ENCODE measurements at places on chromosomes 5 and 9.
A peak's percentile ranks its signal among the peaks of the same experiment; 100 is the strongest.

GRCh38 chr5:177472460-177473442 is 683 bp downstream of the DBN1 start:
- no peak for DNase-seq

GRCh38 chr9:128103589-128103962 is 24.0 kb downstream of the PTGES2 start:
- DNase-seq, result no peak

GRCh38 chr9:8708728-8709127 is 909.1 kb upstream of the DMAC1 start:
- no peak for DNase-seq

GRCh38 chr5:43420241-43420640 is 8.1 kb upstream of the CCL28 start:
- no peak for DNase-seq

GRCh38 chr5:152151940-152152339 is 227.3 kb upstream of the GLRA1 start:
- DNase-seq, result no peak

GRCh38 chr9:136437839-136438547 is 1.7 kb downstream of the INPP5E start:
- no peak for DNase-seq

GRCh38 chr5:180323941-180324600 is 29.1 kb downstream of the GFPT2 start:
- no peak for DNase-seq

DNA sequence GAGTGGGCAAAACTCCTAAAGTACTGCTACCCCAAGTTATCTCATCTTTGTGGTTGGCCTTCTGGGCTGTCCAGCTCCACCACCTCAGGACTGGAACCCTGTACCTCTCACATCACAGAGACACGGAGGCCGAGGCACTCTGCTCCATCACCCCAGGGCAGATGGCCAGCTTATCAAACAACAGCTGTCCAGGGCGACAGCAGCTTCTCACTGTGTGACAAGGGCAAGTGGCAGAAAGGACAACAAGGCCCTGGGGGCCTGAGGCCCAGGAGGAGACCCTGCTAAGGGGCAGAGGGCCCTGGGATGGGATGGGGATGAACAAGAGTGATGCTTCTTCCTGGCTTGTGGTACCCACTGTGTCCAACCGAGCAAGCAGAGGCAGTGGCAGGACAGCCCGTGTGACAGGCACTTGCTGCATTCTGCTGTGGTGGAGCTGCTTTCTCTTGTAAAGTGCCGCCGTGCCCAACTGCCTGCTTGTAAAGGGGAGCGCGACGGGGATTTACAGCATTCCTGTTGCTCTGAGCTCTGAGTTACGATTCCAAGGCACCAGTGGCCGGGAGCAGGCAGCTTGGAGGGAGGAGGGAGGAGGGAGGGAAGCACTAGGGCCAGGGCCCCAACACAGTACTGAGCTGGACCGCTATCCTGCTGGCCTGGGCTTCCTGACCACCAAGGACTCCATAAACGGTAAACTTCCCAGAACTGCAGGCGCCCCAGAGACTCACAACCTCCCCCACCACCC is 71.2 kb downstream of the SHB start:
- no peak for DNase-seq

DNA sequence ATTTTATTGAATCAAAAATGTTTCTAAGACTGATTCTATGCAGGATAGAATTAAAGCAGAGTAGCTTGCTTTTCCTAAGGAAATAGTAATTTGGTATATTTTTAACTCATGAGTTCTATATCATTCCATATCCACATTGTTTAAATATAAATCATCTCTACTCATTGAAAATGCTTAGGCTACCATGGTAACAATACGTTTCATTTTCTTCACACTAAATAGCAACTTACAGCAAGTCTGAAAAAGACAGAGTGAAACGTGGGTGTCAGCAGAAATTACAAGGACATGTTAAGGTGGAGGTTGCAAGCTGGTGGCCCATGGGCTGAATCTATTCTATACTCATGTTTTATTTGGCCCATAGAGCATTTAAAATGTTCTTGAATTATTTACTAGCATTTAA is 487.9 kb downstream of the ARHGEF28 start:
- DNase-seq, result no peak

- no peak for DNase-seq
Measured at GRCh38 chr9:133610845-133611244, 1.7 kb upstream of the FAM163B start.

DNA sequence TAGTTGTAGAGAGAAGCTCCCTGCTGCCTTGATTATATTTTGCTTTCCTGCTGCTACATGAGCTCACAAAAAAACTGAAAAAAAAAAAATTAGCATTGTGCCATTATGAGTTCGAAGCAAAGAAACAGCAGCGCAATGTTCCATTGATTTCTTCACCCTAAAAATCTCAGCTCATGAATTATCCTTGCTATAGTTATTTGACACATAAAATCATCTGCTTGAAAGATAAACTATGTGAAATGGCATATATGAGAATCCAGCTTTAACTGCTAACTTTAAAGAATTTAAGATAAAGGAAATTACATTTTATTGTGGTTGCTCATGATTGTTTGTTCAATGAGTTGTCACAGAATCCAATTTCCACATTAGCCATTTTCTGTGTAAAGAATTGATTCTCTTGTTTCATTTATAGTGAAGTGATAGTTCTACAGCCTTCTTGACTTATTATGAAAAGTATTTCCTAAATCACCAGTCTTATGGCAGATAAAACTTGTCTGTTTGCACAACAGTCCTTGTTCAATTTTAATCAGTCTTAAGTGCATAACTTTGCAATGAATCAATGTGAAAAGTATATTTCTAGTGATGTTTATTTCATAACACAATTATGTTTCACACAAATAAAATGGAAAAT is 1275.0 kb upstream of the CDH9 start:
- no peak for DNase-seq

GRCh38 chr5:14724633-14725032 is 60.1 kb downstream of the OTULIN start:
- DNase-seq, result no peak

- no peak for DNase-seq
Measured at GRCh38 chr5:107563959-107564544, 106.7 kb downstream of the EFNA5 start.

- peak; percentile 68 for DNase-seq
Measured at GRCh38 chr9:72363908-72364678, 915 bp downstream of the ZFAND5 start.

DNA sequence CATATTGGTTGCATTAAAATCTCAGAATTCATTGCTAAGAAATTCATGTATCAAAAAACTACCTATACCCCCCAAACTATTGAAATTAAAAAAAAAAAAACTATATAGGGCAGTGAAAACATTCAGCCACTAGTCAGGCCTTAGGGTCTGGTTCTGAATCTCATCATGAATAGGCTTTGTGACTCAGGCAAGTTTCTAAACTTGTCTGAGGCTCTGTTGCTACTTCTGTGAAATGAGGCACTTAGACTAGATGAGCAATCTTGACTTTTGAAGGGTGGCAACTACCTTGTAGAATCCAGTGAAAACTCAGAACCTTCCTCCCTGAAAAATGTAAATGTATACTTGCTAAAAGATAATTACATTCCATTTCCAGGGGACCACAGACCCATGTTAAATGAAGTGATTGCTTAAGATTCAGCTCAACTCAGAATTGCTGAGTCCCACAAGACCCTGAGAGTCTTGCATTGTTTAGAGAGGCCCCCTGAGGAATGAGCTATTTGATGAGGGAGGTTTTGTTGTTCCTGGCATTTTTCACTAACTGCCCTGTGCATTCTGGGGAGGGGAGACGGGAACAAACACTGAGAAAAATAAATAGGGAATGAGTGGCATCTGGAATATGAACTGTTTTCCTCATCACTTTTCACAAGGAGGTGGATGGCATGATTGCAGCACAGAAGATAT is 29.5 kb downstream of the RAI14 start:
- no peak for DNase-seq

DNA sequence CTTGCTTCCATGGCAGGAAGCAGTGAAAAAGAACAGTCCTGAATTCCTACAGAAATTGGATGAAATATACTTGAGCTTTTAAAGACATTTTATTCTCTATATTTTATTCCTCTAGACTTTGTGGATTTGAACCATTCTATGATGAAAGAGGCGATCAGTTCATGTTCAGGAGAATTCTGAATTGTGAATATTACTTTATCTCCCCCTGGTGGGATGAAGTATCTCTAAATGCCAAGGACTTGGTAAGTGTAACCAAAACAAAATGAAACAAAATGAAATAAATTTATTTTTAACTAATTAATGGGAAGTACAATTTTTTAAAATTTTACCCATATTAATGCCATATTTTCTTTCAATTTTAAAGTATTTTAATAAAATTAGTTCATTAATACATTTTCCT is 34.1 kb downstream of the STARD4 start:
- no peak for DNase-seq

DNA sequence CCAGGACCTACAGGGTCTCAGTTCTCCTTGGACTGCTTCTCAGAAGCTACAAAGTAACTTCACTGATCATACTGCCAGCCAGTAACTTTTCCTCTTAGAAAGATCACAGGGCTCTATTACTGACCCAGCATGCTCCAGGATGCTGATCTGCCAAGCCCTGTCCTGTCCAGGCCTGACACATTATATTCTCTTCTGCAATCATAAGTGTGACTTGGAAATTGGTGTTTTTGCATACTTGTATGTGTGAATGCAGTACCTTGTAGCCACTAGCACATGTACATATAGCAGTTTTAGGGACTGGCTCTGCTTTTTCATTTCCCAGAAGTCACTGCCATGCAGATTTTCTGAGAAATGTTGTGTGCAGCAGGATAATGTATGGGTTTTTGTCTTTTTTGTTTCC is 40.1 kb upstream of the CCNH start:
- DNase-seq, result no peak

GRCh38 chr9:133374612-133375115 is 1.2 kb downstream of the SURF4 start:
- DNase-seq, result peak; percentile 8

GRCh38 chr9:134167530-134167931 is 3.2 kb upstream of the RNU6ATAC start:
- no peak for DNase-seq

DNA sequence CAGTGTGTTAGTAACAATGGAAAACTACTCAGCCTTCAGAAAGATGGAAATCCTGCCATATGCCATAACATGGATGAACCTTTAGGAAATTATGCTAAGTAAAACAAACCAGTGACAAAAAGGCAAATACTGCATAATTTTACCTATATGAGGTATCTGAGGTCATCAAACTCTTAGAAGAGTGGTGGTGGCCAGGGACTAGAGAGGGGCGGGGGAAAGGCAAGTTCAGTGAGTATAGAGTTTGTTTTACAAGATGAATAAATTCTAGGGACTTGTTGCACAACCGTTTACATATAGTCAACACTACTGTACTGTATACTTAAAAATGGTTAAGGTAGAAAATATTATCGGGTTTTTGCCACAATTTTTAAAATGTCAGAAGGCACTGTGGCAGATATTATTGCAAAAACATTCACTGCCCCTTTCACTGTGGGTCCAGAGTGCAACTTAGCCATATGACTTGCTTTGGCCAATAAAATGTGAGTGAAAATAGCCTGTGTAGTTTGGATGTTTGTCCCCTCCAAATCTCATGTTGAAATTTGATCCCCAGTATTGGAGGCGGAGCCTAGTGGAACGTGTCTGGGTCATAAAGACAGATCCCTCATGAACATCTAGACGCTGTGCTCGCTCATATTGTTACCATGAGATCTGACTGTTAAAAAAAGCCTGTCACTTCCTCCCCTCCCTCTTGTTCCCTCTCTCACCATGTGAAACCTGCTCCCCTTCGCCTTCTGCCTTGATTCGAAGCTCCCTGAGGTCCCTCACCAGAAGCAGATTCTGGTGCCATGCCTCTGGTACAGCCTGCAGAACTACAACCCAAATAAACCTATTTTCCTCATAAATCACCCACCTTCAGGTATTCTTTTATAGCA is 9.5 kb downstream of the ZNF367 start:
- no peak for DNase-seq

- no peak for DNase-seq
Measured at GRCh38 chr9:112792670-112793069, 42.1 kb downstream of the SNX30 start.
